GM13976 (cell line): ENCODE measurements at places on chromosomes 5 and 9.
A peak's percentile ranks its signal among the peaks of the same experiment; 100 is the strongest.

GRCh38 chr9:5435912-5436311 lies 1.8 kb downstream of the PLGRKT start:
- DNase-seq: no peak

DNA sequence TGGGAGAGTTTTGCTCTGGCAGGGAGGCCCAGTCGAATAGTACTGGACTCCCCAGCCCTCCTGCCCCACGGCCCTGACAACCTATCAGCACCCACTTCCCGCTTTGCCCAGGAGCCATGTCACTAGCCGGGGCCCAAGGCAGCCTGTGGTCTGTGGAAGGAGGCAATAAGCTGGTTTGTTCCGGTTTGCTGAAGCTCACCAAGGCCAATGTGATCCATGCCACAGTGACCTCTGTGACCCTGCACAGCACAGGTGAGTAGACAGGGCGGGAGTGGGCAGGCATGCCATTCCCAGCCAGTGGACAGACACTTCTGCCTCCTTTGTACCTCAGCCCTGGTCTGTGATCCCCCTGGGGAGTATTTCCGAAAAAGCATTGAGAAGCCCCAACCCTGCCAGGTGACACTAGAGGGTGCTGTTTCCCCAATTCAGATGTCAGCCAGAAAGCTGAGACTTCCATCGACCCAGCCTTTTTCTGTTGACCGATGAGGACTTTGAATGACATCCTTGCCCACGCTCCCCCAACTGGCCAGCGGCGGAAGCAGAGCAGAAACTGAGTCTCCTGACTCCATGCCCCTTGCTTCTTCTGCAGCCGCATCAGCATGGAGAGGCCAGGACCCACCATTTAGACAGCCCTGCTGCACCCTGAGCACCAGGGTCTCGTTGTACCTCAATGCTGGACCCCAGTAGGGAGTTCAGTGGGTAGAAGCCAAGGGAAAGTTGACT lies 9.6 kb downstream of the PCYOX1L start:
- DNase-seq: peak; percentile 85

DNA sequence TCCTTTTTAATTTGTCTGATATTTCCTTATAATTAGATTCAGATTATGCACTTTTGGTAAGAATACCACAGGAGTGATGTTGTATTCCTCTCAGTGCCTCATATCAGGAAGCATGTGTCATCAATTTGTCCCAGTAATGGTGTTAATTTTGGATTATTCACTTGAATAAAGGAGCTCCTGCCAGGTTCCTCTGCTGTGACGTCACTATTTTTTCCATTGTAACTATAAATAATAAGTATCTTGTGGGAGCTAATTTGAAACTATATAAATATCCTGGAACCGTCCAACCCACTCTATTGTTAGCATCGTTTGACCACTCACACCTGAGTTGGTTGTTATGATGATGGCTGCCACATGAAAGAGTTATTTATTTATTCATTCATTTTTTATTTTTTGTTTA lies 107.9 kb downstream of the INVS start:
- DNase-seq: no peak

DNA sequence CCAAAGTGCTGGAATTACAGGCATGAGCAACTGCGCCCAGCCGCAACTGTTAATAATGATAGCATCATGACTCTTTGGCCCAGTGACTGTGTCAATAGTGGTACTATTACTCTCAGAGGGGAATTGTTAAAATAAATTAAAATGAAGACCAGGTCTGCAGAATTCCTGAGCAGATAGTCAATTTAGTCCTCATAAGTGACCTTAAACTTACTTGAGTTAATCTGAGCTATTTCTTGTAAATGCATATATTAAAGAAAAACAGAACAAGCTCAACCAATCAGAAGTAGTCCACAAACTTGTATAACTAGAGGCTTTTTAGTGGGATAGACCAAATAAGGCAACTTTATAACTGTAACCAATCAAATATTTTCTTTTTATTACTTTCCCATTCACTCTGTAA lies 1.7 kb upstream of the RECK start:
- DNase-seq: no peak
